ENCODE measurements at places on chromosomes 6 and 20. TPM values are rescaled to one million over a fixed set of nuclear protein-coding genes. Genes with fewer than 3 reads are reported as not detected.

Gene CGA
- total RNA-seq, result not detected

GRCh38 chr6:11538052-11538818 lies 686 bp downstream of the TMEM170B start:
- H3K27ac ChIP-seq, result no peak overlapping the region
- H3K4me1 ChIP-seq, result peaks cover 6% of the 10 kb centered on the region
- no peaks in the 10 kb centered on the region for H3K27me3 ChIP-seq
- no peaks in the 10 kb centered on the region for H3K36me3 ChIP-seq
- peak overlapping the region; percentile 70 for H3K4me3 ChIP-seq
- DNase-seq, result peak; percentile 18

GRCh38 chr6:28758046-28758817 lies 165.6 kb downstream of the TRIM27 start:
- H3K4me3 ChIP-seq, result no peak overlapping the region
- DNase-seq, result no peak
- no peaks in the 10 kb centered on the region for H3K4me1 ChIP-seq
- no peaks in the 10 kb centered on the region for H3K36me3 ChIP-seq
- H3K27ac ChIP-seq, result no peak overlapping the region

Gene CASS4
- 13.7 TPM for total RNA-seq

Gene SNAP91
- total RNA-seq, result not detected

GRCh38 chr6:138944412-138944811 lies 43.6 kb downstream of the REPS1 start:
- H3K4me3 ChIP-seq, result no peak overlapping the region
- DNase-seq, result no peak
- no peak overlapping the region for H3K27ac ChIP-seq
- H3K27me3 ChIP-seq, result no peaks in the 10 kb centered on the region
- peaks cover 28% of the 10 kb centered on the region for H3K36me3 ChIP-seq

DNA sequence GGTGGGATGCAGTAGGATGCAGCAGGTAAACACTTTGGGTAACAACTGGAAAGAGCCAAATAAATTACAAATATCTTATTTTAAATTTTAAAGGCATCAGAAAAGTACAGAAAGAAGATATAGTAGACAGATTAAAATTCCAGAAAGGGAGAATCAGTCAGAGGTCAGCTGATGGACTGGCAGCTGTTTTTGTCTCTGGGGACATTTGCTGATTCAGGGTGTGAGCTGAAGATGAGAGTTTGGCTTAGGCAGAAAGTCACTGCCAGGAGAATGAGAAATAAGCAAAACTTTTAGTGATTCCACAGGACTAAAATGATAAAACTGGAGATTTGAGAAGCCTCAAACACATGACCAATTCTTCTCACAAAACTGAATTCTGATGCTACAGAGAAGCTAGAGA lies 39.5 kb downstream of the AHI1 start:
- H3K27ac ChIP-seq, result no peak overlapping the region
- H3K4me3 ChIP-seq, result no peak overlapping the region
- no peaks in the 10 kb centered on the region for H3K36me3 ChIP-seq
- H3K27me3 ChIP-seq, result no peaks in the 10 kb centered on the region
- no peak for DNase-seq
- H3K4me1 ChIP-seq, result no peaks in the 10 kb centered on the region

DNA sequence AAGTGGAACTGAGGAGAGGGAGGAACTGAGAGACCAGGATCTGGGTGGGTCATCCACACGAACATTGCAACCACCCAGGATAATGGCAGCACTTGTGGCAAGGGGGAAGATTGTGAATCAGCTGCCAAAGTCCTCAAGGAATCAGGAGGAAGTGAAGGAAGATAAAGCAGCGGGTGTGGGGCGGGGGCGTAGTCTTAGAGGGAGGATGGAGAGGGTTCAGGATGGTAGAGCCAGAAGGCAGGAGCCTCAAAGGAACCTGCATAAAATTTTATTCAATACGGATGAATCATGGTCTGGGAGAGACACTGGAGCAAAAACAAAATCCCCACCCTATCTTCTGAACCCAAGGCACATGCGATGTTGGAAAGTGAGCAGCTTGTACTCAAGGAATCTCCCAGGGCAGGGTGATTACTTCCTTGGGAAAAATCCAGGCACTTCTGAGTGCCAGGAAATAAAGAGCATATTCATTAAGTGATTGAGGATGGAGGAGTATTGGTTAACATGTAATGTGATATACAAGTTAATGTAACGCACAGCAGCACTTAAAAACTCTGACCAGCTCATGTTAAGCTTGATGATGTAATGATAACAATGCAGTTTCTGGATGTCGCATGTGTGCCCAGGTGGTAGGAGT lies 82.0 kb upstream of the B3GAT2 start:
- H3K27me3 ChIP-seq, result peaks cover 5% of the 10 kb centered on the region
- H3K4me1 ChIP-seq, result no peaks in the 10 kb centered on the region
- DNase-seq, result no peak

Gene TBXT
- not detected for total RNA-seq

All from T-cell (primary cell).